Eye (tissue), 1 donor: ENCODE measurements at places on chromosomes 3 and 15.

GRCh38 chr15:26372706-26373105 lies 400.2 kb downstream of the GABRB3 start:
- peak; percentile 59 for DNase-seq

- DNase-seq, result no peak
Measured at GRCh38 chr3:13002398-13003124, 70.7 kb downstream of the IQSEC1 start.

DNA sequence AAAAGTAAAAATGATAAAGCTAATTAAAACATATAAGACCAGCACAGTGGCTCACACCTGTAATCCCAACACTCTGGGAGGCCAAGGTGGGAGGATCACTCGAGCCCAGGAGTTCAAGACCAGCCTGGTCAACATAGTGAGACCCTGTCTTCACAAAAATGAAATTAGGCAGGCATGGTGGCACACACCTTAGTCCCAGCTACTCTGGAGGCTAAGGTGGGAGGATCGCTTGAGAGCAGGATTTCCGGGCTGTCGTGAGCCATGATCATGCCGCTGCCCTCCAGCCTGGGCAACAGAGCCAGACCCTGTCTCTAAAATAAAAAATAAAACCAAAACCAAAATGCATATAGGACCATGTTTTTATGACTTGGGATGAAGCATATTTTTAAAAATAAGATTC lies 4.8 kb upstream of the PRSS50 start:
- no peak for DNase-seq

- no peak for DNase-seq
Measured at GRCh38 chr15:60070838-60071493, 66.9 kb downstream of the FOXB1 start.

DNA sequence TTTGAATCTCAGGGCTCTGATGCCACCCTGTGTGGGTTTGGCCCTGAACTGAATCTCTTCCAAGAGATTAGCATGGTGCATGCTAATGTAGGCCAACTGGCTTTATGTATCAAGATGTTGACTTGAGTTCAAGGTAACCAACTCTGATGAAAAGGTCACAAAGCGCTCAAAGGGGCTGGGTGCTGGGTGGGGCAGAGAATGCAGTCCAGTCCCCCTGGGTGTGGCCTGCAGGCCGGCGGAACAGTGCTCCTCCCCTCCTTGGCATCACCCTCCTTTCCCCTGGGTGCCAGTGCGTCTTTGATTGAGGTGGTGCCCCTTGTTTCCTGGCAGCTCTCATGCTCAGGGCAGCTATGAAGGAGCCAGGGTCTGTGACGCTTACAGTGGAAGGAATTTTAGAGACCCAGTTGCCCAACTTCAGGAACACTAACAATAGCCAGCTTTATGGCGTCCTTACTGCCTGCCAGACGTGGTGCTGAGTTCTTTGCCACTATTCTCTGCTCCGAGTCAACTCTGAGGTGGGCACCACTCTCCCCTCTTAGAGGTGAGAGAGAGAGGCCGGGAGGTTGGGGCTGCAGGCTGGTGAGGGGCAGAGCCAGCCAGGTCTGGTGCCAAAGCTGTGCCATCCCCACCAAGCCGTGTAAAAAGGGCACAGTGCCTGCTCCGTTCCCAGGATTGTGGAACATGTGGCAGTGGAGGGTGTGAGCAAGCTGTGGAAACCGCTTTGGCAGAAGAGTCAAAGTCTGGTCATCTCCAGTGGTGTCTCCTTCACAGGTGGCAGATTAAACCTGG lies 9.8 kb downstream of the SYNM start:
- DNase-seq, result no peak

DNA sequence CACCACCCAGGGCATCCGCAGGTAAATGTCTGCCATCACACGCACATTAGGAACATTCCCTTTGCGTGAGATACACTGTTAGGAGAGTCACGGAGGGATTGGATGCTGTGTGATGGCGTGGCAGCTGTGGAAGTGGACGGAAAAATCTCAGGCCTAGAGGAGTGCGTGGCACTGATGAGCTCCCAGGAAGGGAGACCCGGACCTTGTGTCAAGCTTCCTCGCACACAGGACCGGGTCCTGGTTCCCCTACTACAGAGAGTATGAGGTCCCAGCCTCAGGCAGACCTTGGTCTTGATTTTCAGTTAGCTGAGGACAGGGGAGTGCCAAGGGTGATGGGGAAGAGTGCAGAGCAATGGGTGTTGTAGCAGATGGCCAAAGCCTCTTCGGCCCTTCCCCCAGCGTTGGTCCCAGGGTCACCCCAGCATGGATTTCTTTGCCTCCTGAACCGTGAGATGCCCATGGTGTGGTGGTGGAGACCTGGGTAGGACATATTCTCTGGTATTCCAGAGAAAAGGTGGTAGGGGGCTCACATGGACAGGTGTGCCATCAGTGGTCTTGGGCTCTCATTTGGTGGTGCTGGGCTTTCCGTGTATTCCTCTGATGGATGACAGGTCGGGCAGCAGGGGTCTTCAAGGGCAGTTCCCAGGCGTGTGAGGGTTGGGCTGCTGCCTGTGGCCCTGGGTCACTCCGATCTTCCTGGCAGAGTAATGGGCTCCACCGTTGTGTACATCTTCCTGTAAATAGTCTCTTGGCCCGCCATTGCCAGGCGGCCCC lies 105.1 kb downstream of the SNRPN start:
- no peak for DNase-seq

- no peak for DNase-seq
Measured at GRCh38 chr3:187840856-187841255, 95.6 kb upstream of the BCL6 start.

GRCh38 chr3:138862531-138862923 lies 27.8 kb upstream of the PIK3CB start:
- DNase-seq, result no peak

GRCh38 chr3:196063971-196064370 lies 17.9 kb downstream of the TFRC start:
- DNase-seq, result no peak

- peak; percentile 60 for DNase-seq
Measured at GRCh38 chr15:84598993-84599392, 1.8 kb upstream of the ZSCAN2 start.

DNA sequence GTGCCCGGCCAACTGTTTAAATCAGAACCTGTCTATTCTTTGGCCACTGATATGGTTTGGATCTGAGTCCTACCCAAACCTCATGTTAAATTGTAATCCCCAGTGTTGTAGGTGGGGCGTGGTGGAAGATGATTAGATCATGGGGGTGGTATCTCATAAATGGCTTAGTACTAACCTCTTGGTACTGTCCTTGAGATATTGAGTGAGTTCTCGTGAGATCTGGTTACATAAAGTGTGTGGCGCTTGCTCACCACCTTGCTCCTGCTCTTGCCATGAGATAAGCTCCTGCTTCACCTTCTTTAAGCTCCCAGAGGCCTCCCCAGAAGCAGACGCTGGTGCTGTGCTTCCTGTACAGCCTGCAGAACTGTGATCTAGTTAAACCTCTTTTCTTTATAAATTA lies 42.4 kb downstream of the REC114 start:
- DNase-seq, result no peak

DNA sequence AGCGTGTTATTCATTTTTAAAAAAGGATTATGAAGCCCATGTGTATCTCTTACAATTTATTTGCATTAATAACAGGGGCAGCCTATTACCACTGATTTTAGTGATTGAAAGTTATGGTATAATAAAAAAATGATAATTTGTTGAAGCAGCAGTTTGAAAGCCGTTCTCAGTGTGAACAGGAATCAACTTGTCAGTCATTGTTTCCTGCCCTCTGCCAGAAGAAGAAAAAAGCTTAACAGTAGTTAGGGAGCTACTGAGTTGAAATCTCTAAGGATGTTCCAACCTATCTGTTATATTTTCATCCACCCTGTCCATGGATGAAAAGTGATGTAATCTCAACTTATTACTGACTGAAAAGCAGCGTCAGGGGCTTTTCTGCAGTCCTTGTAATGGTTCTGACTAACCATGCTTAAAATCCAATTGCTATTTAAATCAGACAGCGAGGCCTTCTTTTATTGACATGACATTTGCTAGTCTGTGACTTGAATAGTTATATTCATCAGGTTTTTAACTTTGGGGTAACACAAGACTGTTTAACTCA lies 486.7 kb downstream of the ROBO2 start:
- peak; percentile 17 for DNase-seq

DNA sequence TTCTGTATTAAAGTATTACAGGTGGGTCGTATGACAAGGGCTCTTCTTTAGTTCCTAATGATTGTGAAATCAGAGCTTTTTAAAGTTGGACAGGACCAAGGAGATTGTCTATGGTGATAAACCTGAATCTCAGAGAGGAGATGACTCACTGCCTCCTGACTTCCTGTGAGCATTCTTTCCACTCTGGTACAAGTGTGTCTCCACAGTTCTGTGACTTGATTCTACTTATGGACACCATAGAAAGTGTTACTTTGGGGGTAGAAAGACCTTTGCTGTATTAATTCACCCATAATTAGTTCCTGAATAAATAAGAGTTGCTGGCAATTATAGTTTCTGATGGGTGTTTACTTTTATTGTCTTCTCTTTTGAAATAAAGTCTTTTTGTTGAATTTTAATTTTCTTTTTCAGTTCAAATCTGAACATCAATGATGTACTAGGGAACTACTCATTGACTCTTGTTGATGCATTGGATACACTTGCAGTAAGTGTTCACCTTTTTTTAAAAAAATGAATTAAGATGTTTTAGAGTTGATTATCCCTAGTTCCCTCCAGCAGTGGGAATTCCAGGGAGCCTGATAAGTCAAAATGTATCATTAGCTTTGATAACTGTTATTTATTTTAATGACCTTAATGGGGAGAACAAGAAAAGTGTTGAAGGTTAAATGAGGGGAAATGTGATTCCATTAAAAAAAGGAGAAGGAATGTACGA lies 7.4 kb downstream of the EDEM1 start:
- DNase-seq, result no peak

- DNase-seq, result peak; percentile 9
Measured at GRCh38 chr3:155423526-155424322, 130.2 kb upstream of the STRIT1 start.

DNA sequence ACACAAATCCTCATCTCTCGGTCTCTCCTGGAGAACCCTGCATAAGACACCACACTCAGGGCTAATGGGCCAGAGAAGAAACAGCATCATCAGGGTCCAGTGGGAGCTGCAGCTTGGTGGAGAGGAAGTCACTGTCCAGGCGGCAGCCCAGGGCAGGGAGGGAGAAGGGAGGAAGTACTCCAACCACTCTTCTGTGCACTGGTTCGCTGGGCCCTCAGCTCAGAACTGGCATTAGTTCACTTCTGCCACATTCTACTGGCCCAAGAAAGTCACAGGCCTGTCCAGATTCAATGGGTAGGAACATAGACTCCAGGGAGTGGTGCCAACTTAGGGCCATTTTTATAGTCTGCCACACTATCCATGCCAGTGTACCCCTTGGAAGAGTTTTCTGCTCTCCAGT lies 169.0 kb downstream of the ABHD5 start:
- no peak for DNase-seq

- DNase-seq, result peak; percentile 74
Measured at GRCh38 chr3:27723815-27724458, 1.8 kb upstream of the EOMES start.

GRCh38 chr3:70824078-70824477 lies 511.6 kb upstream of the MDFIC2 start:
- DNase-seq, result peak; percentile 30

DNA sequence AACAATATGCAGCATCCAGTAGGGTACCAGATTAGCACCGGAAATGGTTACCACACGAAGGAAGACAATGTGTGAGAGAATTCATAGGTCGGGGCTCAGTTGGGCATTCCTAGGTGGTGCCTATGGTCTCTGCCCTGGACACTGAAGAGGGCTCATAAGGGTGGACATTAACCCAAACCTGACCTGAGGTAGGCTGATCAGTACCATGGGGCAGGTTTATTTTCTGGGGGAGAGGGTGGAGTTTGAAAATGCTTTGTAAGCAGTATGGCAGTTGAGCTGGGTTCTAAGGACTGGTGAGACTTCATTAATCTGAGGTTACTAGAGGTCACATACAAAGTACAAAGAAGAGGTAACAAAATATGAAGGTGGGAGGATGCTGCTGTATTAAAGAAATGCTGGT lies 68.4 kb downstream of the RPL22L1 start:
- DNase-seq, result no peak

DNA sequence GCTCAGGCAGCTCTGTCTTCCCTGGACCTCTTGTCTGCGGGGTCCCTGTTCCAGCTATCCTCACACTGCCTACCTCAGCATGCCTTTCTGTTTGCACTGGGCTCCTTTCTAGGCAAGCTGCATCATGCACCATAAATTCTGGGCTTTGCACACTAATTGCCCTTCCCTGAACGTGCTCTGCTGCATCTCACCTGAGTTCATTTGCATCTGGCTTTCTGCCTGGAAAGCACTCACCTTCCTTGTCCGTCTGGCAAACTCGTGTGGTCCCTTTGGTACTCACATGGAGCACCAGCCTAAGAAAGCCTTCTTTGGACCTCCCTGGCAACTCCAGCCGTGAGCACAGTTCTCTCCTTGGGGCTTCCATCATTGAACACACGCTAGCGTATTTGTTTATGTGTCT lies 365.6 kb downstream of the SV2B start:
- DNase-seq, result no peak

GRCh38 chr3:142976621-142977398 lies 13.3 kb upstream of the PAQR9 start:
- no peak for DNase-seq

GRCh38 chr15:63517628-63518027 lies 13.2 kb downstream of the USP3 start:
- DNase-seq, result no peak

DNA sequence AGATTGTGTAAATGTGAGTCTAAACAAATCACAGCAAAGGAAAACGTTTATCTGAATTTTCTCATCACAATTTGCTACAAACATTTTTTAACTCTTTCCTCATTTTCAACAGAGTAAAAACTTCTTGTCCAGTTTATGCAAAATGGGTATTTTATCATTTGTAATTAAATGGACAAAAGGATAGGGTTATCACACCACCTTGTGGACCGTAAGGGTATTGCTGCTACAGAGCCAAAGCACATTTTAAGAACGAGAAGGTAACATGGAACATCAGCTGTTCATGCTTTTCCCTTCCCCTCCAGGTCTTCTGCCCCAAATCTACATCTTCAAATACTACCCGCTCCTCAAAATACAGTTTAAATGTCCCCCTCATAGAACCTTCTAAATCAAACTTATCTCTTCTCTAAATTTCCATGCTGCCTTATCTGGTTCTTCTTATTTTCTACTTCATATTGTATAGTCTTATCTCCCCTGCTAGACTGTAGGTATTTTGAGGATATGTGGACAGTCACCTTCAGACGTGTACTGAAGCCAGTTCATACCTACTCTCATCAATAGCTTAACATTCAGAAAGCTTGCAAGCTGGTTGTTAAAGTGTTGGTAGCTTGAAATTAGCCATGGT lies 12.8 kb upstream of the SETMAR start:
- DNase-seq, result peak; percentile 82

DNA sequence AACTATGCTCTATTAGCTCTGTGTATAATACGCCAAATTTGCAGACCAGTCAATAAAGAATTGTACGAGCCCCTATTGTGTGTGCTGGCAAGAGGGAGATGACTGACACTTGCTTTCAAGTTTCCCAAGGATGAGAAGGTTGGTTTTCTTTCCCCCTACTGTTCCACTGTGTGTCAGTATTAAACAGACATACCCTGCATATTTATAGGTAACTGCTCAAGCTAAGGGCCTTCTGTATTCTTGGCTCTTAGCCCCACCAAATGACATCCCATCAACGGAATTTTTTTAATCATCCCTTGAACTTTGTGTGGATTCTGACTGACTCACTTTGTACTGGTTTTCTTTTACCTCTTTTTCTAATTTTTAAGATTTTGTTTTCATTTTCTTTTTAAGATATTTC lies 60.6 kb upstream of the GYG1 start:
- DNase-seq, result peak; percentile 18
